Activated T-helper 9 cell treated with anti-CD3 and anti-CD28 coated beads, Interleukin-2, amount 50 U/mL, for 16 hours (primary cell): ENCODE measurements at places on chromosomes 7 and 10.

GRCh38 chr7:70143075-70144044, 545.1 kb downstream of the AUTS2 start:
- DNase-seq, result no peak

- DNase-seq, result no peak
These were observed 56.1 kb downstream of the ADCYAP1R1 start for GRCh38 chr7:31108097-31108657.

GRCh38 chr10:104043185-104043830, 42.4 kb downstream of the COL17A1 start:
- DNase-seq, result no peak

DNA sequence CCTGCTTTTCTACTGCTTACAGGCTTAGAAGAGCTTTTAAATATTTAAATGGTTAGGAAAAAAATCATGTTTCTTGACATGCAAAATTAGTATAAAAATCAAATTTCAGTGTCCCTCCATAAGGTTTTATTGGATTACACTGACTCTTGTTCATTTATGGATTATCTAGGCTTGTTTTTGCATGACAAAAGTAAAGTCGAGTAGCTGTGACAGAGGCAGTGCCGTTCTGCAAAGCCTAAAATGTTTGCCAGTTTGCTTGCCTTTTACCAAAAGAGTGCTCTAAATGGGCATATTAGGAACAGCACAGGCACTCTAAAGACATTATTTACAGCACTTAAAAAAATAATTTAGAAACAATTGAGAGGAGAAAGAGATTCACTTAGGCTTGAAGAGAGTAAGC, 139.6 kb downstream of the TSPAN12 start:
- no peak for DNase-seq

DNA sequence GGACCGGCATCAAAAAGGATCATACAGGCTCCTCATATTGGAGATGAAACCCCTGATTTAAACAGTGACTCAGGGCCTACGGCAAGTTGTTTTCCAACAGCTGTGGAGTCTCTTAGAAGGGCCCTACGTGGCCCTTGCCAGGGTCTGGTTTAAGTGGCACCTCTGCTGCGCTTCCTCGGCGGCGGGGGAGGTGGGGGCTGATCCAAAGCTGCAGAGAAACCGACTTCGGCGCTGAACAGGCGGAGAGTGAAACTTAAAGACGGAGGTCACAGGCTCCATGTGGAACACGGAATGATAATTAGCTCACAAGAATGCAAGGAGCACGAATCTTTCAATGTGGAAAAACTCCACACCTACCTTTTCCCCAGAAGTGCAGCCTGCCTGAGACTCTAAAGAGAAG, 477.9 kb downstream of the TCERG1L start:
- no peak for DNase-seq
